NCI-H1436 (cell line): ENCODE measurements at places on chromosomes 4 and X.

GRCh38 chr4:26404743-26405206 is 84.0 kb downstream of the RBPJ start:
- no peak for DNase-seq

DNA sequence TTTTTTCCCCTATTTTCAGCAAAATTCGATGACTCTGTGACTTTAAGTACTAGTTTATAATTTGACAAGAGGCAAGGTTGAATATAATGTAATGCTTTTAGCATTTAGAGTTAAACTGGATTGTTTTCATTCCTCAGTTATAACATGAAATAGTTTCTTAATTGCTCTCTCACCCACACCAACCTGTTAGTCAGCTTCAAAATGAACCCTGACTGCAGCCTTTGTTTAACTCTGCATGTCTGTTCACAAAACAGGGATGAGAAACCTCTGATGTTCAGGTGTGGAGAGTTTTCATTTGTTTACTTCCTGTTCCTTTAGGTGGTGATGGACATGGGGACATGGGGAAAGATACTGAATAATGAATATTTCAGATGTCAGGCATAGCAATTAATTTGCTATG is 49.9 kb upstream of the MND1 start:
- DNase-seq: no peak

DNA sequence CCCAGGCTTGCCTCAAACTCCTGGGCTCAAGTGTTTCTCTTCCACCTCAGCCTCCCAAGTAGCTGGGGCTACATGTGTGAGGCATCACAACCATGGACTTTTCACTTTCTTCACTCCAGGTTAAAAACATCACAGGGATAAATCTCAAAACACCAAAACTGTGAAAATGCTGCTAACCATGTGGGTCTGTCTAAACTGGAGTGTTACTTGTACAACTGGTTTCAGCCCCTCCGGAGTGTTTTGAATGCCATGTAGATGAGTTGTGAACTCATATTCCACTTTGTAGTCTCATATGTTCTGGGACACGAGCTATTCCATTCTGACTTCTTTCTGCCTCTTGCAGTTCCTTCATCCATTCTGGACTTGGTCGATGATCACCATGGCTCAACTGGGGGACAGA is 43.0 kb downstream of the PDGFRA start:
- DNase-seq: no peak

- no peak for DNase-seq
These were observed 48.6 kb upstream of the MCUB start for GRCh38 chr4:109511414-109511813.

GRCh38 chr4:139720806-139721205 is 55.2 kb downstream of the MGST2 start:
- no peak for DNase-seq

DNA sequence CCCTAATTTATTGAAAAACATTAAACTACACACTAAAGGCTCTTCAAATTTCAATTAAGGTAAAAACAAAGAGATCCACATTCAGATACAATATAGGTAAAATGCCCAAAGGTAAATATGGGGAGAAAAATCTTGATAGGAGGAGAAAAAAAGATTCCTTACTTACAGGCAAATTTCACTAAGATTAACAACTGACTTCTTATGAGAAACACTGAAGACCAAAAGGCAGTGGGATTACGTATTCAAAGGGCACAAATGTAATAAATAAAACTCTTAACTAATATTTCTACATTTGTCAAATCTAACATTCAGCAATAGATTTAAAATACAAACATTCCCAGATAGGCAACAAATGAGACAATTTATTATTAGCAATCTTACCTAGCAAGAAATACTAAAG is 829.3 kb downstream of the SH3BGRL start:
- no peak for DNase-seq

DNA sequence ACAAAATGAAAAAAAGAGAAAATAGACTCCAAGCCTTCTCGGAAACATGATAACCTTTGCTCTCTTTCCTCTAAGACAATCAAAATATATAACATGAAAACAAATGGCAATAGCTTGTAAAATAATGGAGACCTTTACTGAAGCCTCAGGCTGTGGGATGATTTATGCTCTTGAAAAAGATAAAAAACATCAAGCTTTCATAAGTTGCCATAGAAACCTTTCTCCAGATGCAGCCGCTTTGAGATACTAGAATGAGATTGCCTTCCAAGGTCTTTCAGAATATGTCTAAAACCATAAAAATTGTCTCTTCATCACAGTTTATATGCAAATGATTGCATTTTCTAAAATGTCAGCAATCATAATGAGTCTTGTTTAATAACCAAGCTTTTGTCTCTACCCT is 31.6 kb downstream of the MAOB start:
- no peak for DNase-seq

GRCh38 chr4:146428298-146428697 is 93.4 kb downstream of the SLC10A7 start:
- DNase-seq: no peak

DNA sequence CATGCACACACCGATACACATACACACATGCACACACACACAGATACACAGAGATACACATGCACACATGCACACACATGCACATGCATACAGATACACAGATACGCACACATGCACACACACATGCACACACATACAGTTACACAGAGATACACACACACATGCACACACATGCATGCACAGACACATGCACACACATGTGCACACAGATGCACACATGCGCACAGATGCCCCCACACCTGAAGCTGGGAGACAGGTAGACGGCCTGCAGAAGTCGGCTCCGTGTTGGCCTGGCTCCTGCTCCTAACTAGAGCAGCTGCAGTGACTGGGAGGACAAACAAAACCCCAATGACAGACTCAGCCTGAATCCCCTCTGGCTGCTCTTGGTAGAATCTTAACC is 46.8 kb downstream of the PSAPL1 start:
- no peak for DNase-seq

- no peak for DNase-seq
These were observed 1.7 kb downstream of the NELFA start for GRCh38 chr4:2006956-2007653.

GRCh38 chr4:64146030-64146429 is 263.2 kb downstream of the TECRL start:
- no peak for DNase-seq

- no peak for DNase-seq
These were observed 278.3 kb upstream of the FSTL5 start for GRCh38 chr4:162442128-162442527.

DNA sequence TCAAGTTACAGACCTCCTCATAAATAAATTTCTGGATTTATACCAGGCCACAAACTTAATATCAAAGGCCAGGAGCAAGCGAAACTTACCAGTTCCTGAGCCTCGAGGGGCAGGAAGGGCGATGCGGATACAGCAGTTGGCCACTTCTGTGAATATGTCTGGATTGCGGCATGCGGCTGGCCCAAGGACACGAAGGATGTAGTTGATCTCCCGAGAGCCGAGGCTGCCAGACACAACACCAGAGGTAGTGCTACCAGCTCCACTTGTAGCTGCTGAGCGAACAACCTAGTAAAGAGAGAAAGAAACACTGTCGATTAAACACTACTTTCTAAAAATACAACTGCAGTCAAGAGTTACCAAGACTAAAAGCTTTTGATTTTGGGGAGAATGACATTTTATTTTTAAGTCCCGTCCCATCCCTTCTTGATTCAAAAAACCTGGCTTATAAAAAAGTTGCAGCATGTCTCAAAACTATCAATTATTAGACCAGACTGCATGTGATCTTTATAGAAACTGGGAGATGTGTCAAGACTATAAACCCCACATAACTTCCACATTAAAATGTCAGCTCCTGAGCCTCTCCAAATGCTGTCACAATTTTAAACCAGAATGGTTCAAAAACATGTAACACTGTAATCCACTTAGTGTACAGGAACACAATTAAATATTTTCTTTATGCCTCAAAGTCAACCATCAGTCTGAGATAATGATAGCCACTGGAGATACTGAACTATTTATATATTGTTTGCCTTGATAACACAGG is 105.6 kb downstream of the HUWE1 start:
- no peak for DNase-seq

- DNase-seq: no peak
These were observed 445.7 kb downstream of the SMARCA1 start for GRCh38 chrX:129077424-129078170.

GRCh38 chrX:20140420-20140819 is 1.2 kb downstream of the EIF1AX start:
- DNase-seq: no peak

DNA sequence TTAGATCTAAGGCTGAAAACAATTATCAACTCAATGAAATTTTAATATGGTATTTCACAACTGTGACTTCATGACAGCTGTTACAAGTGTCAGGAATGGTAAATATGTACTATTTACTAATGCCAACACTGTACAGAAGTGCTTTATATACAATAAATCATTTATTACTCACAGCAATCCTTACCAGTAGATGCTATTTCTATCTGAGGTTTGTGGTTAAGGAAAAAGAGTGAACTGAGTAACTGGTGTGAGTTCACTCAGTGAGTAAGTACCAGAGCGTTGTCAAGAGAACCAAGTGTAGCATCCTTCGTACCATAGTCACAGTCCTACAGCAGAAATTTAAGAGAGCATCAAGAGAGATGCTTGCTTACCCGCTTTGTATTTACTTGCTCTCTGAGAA is 23.3 kb downstream of the MTHFD2L start:
- no peak for DNase-seq
